Dermis blood vessel endothelial cell (primary cell): ENCODE measurements at places on chromosomes 13 and 19. TPM values are rescaled to one million over a fixed set of nuclear protein-coding genes. Genes with fewer than 3 reads are reported as not detected.

GRCh38 chr13:45925151-45925550, 73.6 kb upstream of the SIAH3 start:
- DNase-seq, result peak; percentile 19

GRCh38 chr19:5036698-5037563, 68.0 kb downstream of the KDM4B start:
- peak; percentile 78 for DNase-seq

DNA sequence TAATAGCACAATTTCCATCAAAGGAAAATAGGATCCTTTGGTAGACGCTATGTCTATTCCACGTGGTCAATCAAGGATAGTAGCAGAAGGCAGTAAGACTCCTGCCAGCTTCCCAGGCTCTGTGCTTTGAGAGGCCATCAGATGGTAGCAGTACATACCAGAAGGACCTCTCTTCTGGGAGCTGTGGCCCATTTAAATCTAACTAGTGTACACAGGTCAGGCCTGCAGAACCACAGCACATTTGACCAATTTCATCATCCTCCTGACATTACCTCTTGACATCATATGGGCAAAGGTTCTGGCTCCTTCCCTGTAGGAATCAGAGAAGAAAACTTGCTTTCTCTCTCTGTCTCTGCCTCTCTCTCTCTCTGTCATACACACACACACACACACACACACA, 229.6 kb upstream of the HTR2A start:
- no peak for DNase-seq

- DNase-seq, result peak; percentile 27
These were observed 4.8 kb downstream of the GNA15 start for GRCh38 chr19:3140667-3141038.

KLF1 gene
- 0.17 TPM in 1 of 2 replicates, not detected in the other for total RNA-seq

GRCh38 chr13:52846567-52847321, 1.7 kb downstream of the PCDH8 start:
- peak; percentile 54 for DNase-seq

GRCh38 chr19:18526316-18526715, 4.4 kb upstream of the ELL start:
- no peak for DNase-seq

CD22 gene
- 0.34 and 0.37 TPM in 2 replicates for total RNA-seq

- DNase-seq, result peak; percentile 72
These were observed 17.7 kb downstream of the RFX2 start for GRCh38 chr19:6092329-6093286.

- DNase-seq, result no peak
These were observed 1.3 kb downstream of the SHISA7 start for GRCh38 chr19:55441692-55442321.

GRCh38 chr13:73074014-73074413, 15.2 kb downstream of the KLF5 start:
- no peak for DNase-seq

SCGB2B2 gene
- not detected in 2 replicates for total RNA-seq

- DNase-seq, result no peak
These were observed 902.2 kb downstream of the GPC5 start for GRCh38 chr13:92300651-92301050.

DNA sequence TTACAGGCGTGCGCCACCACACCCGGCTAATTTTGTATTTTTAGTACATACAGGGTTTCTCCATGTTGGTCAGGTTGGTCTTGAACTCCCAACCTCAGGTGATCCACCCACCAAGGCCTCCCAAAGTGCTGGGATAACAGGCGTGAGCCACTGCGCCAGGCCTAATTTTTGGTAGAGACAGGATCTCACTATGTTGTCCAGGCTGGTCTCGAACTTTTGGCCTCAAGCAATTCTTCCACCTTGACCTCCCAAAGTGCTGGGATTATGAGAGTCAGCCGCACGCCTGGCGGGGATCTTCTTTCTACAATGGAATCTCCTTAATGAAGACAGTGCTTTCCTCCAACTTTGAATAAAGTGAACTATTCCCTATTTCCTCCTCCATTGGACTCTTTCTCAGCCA, 5.8 kb downstream of the RASIP1 start:
- no peak for DNase-seq

- DNase-seq, result peak; percentile 66
These were observed 20.8 kb upstream of the SEMA6B start for GRCh38 chr19:4580021-4580901.

DPF1 gene
- 0.34 and 0.47 TPM in 2 replicates for total RNA-seq

DNA sequence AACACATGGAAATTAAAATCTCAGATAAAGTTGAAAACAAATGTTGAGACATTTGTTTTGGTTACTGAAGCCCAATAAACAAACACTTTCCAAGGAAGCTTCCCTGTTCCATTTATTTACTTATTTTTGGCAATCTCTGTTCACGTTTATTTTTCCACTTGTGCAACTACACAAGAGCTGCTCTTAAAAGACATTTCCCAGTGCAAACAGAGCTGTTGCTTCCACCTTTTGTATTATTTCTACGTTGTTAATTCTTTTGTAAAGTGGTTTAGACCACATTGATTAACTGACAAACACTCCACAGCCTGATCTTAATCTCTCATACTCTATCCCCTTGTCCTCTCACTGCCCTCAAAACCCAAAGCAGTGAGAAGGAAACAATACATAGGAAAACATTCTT, 757.6 kb downstream of the LIG4 start:
- DNase-seq, result peak; percentile 26

- no peak for DNase-seq
These were observed 107.2 kb downstream of the NALCN start for GRCh38 chr13:101309014-101309619.

DNA sequence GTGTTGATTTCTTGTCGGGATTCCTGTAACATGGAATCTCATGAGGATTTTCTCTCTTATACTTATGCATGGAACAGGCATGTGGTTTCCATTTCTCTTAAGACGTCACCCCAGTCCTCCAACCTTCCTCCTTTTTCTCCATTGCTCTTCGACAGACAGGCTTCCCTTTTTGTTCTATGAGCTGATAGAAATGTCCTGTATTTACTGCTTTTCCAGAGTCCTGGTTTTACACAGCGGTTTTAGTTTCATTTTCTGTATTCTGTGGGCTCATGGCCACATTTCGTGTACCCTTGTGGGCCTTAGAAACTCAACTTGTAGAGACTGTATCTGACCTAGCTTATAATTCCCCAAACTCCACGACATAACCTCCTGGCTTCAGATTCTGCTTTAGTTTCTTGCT, 113.1 kb downstream of the PAN3 start:
- DNase-seq, result no peak

GRCh38 chr13:49409008-49409407, 34.9 kb downstream of the CAB39L start:
- no peak for DNase-seq

DNA sequence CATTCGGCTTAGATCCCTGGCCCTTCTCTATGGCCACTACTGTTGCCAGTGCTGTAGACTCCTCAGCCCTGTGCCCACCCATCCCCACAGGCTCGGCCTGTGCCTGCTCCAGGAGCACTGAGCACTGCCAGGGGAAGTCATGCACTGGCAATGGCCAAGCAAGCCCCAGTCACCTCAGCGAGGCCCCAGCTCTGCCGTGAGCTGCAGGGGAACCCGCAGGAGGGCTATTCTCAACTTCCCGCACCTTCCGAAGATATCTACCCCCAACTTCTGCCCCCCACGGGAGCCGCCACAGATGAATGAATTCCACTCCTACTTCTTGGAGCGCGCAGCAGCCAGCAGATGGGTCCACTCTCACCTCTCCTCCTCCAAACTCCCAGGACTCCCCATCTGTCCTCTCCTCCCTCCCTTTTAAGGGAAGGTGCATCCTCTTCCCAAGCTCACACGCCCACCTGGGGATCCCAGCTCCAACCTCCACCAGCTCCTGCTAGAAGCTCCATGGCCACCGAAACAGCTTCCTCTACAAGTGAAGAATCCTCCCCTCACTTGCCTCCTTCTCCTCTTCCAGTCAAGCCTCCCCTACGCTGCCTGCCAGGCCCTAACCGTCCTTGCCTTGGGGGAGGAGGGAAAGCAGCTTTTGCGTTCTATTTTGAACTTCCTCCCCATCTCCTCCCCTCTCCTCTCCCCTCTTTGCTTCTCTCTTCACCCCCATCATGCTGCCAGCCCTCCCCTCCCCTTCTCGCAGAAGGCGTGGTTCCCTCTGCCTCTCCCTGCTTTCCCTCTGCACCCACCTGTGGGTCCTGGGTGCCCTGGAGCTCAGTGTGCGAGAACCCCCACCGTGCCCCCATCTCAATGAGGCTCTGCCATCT, 52.2 kb downstream of the PEPD start:
- no peak for DNase-seq
